ENCODE measurements at places on chromosomes 6 and 20. TPM values are rescaled to one million over a fixed set of nuclear protein-coding genes. Genes with fewer than 3 reads are reported as not detected.
A peak's percentile ranks its signal among the peaks of the same experiment; 100 is the strongest.

DNA sequence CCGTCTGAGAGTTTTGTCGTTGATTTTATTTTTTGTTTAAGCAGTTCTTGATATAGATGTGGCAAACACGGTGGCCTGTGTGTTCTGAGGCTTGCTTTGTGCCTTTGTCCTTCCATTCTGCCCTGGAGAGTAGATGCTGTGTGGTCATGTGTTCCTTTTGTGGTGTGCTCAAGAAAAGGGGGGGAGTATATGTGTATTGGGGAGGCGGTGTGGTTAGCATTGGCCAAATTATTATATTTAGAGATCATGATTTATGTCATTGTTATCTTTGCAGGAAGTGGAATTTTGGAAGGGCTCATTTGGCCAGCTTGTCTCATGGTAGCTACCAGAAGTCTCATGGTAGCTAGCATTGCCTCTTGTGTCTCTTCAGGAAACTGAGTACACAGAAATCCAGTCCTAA is 16.4 kb downstream of the RREB1 start:
- no peak for DNase-seq

GRCh38 chr20:53162251-53162835 is 190.2 kb downstream of the TSHZ2 start:
- DNase-seq: peak; percentile 30

GRCh38 chr6:85118233-85118632 is 331.6 kb upstream of the NT5E start:
- DNase-seq: no peak

- no peak for DNase-seq
These were observed 105.0 kb downstream of the VEGFA start for GRCh38 chr6:43874814-43875590.

DNA sequence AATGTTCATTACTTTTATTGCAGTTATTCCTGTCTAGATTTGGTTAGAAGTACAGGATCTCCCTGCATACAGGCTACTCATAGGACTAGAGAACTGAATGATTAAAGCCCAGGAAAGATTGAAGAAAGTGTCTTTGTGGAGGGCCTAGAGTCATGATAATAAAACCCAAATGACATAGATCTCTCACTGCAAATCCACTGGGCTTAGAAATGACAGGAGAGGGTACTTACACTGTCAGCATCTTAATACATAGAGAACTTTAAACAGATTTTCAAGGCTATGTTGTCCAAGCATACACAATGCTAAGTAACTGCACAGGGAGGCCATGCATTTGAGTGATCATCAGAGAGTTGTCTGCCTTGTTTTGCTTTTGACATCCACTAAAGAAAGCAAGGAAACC is 383.8 kb upstream of the MAP3K7 start:
- DNase-seq: no peak

- no peak for DNase-seq
These were observed 15.5 kb upstream of the MYL9 start for GRCh38 chr20:36525620-36526365.

- no peak for DNase-seq
These were observed 351.2 kb downstream of the CDC5L start for GRCh38 chr6:44738601-44739146.

DNA sequence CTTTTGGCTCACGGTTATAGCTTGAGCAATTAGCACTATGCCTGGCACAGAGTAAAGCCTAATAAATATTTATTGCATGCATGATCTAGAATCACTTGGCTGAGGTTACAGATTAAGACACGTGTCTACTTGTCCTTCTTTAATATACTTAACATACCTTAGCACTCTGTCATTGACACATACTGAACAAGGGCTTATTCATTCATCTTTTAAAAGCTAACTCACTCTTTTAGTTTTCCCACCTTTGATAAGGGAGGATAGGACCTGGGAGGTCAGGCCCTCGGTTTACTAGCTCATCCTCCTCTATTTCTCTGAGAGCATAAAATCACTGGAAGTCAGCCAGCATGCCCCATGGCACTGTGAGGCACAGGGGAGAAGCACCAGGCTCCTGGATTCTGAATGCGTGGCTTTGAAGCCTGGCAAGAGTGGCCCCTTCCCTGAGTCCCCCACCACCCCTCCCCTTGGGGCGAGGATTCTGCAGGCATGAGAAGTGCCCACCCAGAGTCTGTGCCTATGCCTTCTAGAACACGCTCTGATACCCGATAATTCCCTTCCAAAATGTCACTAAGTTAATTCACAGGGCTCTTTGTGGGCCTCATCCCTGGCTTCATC is 11.2 kb downstream of the ZCCHC3 start:
- no peak for DNase-seq

DNA sequence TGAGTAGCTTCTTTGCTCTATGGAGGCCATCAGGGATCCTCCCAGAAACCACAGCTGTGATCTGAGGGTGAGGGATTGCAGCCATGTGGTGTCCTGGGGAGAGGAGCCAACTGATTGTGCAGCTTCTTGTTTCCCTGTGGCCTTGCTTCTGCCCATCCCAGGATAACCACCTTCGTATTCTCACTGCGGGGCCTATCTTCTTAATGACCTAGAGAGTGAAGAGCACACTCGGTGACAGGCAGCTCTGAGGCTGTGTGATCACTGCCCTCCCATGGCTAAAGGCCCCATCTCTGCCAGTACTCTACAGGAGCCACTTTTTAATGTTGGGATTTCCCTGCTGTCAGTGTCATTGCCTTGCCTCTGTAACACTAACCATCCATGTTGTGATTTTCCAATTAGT is 5.3 kb upstream of the RAET1L start:
- DNase-seq: no peak

- DNase-seq: no peak
These were observed 236.1 kb downstream of the SYNDIG1 start for GRCh38 chr20:24705486-24705885.

GRCh38 chr6:111527367-111527766 is 44.3 kb upstream of the REV3L start:
- no peak for DNase-seq

- no peak for DNase-seq
These were observed 62.7 kb upstream of the SULF2 start for GRCh38 chr20:47847884-47848485.

- no peak for DNase-seq
These were observed 28.3 kb downstream of the CDH4 start for GRCh38 chr20:61280217-61280980.

DNA sequence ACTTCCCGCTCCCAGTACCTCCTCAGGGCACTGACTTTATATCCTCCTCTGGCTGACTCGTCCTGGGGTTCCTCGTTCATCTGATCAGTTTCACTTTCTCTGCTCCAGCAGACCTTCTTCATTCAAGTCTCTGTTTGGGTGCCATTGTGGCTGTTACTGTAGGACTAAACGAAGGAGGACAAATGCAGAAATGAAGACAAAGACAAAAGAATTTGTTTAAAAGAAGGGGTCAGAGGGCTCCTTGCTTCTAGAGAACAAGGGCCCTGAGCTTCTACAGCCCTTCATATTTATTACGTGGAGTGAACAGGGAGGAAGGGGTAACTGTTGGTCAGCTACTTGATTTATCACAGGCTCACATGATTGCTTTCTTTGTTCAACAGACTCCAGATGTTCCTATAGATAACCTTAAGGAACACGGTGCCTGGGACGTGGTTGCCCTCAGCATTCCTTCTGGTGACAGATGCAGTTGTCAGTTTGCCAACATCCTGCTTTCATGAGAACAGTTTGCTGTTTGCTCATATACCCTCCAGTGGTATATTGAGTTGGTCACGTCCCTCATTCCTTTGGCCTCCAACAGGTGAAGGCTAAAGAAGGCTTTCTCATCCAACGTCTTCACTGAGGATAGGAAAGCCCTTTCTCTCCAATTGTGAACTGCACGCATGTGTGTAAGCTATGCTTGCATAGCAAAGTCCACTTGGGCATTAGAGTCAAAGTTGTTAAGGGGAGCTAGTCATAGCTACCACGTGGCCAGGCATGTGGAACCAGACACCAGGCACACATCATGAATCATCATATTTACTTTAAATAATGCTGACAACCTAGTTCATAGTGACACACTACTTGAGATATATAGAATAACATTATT is 69.1 kb upstream of the BTN3A2 start:
- no peak for DNase-seq

DNA sequence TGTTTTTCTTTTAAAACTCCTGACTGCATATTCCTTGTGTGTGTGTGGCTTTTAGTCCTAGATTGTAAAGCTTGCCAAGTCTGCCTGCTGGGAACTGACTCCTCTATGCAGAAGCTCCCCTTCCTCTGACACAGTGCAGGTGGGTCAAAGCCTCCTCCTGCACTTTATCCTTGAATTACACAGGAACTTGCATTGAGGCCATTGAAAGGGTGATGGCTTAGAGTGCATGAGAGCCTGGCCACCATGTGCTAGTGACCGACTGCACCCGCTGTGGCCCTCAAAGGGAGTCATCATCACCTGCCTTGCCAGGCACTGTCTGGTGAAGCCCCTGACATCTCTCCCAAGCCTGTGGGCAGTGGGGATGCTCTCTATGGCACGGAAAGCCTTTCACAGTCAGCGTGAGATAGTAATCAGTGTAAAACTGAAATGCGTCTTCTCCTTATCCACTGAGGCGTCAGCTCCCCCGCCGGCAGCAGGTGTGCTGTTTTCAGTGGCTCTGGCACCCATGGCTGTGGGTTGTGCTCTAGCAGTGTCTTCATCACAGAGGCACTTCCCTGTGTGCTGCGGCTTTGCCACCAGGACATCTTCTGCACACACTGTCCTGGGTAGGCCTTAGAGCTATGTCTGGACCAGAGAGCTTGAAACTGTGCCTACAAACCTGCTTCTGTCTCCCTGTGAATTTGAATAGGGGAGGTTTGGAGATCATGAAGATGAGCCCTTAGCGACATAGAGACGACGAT is 87.9 kb downstream of the THBS2 start:
- DNase-seq: no peak

- no peak for DNase-seq
These were observed 1454.4 kb downstream of the HACE1 start for GRCh38 chr6:103405321-103405720.

GRCh38 chr6:38634518-38634917 is 5.2 kb downstream of the BTBD9 start:
- no peak for DNase-seq

DNA sequence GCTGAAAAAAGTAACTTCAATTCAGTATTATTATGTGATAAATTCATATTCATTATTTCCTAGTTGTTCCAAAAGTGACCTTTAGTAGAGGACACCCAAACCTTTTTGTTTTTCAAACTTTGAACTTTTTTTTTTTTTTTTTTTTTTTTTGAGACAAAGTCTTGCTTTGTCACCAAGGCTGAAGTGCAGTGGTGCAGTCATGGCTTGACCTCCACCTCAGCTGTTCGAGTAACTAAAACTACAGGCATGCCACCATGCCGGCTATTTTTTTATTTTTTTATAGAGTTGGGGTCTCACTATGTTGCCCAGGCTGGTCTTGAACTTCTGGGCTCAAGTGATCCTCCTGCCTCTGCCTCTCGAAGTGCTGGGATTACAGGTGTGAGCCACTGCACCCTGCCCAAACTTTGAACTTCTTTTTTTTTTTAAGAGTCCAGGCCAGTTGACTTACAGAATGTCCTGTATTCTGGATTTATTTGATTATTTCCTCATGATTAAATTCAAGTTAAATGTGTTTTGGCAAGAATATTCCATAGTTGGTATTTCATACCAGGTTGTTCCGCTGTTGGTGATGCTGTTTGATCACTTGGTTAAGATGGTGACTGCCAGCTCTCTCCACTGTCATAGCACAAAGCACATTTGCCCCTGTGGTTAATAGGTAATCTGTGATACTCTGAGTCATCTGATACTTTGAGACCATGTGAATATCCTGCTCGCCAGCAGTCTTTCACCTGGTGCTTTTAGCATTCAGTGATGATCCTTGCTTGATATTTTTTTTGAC is 48.0 kb downstream of the VAPB start:
- DNase-seq: no peak

GRCh38 chr20:51828762-51829161 is 26.4 kb upstream of the SALL4 start:
- DNase-seq: no peak

DNA sequence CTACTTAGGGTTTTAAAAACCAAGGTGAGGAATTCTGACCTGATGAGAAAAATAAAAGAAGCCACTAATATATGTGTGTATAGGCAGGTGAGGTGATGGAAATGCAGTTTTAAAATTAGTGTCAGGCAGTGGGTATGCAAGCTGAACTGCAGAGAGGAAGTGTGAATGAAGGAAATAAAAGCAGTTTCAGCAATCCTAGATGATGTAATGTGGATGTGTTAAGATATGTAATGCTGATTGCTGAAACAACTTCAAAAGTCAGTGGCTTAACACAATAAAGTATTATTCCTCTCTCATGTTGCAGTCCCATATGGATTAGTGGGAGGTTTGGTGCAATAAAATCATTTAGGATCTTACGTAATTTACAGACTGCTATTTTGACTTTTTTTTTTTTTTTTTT is 119.9 kb upstream of the ASCC3 start:
- no peak for DNase-seq

- DNase-seq: peak; percentile 74
These were observed 98.3 kb upstream of the SASH1 start for GRCh38 chr6:148244217-148244935.

DNA sequence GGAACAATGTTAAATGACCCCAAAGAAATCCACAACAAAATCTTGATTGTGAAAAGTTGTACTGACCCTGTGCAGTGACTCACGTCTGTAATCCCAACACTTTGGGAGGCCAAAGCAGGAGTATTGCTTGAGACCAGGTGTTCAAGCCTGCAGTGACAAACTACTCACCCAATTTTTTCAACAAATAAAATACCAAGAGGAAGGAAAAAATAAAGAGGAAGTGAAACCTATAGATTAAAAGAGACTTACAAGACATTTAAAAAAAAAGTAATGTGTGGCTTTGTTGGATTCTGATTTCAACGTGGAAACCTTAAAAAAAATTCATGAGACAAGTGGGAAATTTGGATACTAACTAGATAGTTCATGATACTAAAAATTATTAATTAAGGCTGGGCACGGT is 31.9 kb downstream of the GINS1 start:
- DNase-seq: no peak

ZNF831 gene
- polyA plus RNA-seq: 0.04 TPM

SMLR1 gene
- not detected for polyA plus RNA-seq

SLC22A2 gene
- polyA plus RNA-seq: not detected

EPB41L1 gene
- 7.1 TPM for polyA plus RNA-seq

SLC22A16 gene
- not detected for polyA plus RNA-seq
